ENCODE measurements at places on chromosomes 3 and 15.
A peak's percentile ranks its signal among the peaks of the same experiment; 100 is the strongest.

DNA sequence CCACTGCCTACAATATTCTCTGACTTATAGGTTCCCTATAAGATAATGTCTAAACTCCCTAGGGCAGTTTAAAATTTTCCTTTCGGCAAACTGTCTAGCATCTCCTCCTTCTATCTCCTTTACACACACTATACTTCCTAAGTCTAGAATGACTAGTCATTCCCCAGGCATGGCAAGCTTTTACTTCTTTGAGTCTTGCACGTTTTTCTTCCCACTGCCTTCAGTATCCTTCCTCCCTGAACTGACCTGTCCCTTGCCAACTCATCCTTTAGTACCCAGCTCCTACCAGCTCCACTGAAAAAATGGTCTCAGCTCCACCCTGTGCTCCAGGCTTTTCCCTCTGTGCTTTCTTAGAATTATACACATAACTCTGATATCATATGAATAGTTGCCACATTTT is 93.8 kb upstream of the KBTBD8 start:
- no peak for DNase-seq

DNA sequence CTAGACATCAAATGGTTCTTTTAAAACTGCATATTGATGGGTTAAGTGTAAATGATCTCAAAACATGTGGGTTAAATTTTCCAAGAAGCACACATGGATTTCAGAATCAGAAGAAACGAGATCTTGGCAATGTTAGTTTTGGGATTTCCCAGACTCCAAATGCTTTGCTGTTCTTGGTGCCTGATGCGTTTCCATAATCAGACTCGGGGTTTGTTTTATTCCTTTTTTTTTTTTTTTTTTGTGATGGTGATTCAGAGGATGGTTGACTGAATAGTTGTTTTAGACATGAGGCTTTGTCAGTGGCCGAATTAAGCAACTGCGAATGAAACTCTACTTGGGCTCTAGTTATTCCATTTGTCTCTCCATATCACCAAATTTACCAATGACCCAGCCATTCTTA is 52.2 kb upstream of the FAM98B start:
- no peak for DNase-seq

DNA sequence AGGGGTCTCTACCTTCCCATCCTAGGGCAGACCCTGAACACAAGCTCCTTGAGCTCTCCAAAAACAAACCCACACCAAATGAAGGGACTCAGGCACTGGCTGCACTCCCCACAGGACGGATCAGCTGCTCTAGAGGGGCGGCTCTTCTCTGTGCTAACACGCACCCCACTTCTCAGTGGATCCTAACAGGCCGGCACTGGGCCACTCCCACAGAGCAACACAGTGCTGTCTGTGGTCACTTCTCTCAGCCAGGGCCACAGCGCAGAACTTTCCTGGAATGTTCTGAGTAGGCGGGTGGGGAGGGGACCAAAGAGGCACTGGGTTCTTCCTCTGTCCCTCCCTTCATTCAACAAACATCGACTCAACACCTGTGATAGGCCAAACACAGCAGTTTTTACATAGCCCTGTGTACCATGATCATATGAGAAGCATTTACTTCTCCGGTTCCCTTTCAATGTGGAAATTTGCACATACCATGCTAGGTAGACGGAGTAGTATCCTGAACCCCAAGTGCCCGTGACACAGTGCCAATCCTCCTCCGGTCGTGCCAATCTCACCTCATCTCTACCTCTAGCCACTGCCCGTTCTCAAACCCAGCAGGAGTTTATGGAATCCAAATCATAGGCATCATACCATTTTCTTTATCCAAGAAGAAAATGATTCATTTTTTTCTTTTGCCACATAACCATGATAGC is 98.1 kb downstream of the LRIG1 start:
- no peak for DNase-seq

- DNase-seq = no peak
Measured at GRCh38 chr15:85401108-85401774, 20.8 kb downstream of the AKAP13 start.

DNA sequence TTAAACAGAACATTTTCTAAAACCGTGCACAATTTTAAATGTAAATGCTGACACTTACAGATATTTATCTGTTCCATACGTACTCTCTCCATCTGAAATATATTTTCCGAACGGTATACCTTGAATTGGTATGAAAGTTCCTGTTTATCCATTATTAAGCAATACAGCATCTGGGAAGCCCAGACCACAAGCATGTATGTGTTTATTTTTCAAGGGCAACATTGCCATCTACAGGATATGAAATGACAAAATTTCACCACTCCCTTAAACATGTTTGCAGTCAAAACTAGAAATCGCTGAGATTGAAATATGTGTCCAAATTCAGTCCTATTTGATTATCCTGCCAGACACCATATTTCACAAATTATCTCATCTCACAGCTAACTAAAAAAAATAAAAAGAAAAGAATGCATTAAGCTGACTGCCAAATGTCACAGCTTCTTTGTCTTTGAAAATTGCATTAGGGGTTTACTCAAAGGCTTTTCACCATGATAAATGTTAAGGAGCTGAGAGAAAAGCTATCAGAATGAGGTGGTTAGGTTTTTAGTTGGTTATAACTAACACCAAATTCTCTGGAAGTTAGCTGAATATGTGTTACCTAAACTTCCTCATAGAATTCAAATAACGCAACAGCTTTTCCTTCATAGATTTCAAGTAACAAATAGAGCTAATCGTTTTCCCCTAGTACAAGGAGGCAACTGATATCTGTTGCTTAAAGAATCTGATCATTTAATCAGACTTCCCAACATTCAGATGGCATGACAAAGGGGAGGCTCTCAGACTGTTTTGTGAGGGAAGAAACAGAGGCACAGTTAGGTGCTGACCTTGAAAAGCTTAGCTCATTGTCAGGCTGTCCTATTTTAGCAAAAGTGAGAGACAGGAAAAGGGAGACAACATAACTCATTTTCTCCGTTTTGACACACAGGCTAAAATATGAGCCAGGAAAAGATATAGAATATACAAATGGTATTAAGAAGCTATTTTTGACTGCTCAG is 533.1 kb downstream of the TBL1XR1 start:
- no peak for DNase-seq

DNA sequence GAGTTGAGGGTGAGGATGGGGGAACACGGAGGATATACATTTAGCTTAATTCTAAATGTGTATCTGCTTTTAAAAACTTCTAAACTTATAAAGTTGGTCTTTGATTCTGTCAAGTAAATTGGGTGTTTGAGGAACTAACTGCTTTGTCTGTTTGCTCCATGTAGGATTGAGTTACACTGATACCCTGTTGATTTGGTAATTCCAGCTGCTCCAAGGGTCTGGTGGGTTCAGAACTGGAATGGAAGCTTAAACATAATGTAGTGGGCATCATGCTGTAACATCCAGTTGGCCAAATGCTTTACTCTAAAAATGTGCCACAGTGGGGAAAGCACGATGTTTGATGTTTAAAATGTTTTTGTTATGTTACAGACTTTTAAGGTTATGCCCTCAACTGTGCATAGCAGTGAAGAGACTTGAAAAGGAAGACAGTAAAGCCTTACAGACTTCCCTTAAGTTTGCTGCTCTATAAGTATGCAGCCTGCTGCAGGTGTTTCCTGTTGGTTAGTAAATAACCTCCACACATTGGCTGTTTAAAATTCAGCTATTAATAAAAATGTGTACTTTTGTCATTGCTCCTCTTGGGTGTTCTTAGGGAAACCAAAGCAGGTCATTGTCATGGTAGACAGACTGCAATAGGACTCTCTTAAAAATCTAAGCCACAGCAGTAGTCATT is 5.9 kb upstream of the EDEM1 start:
- no peak for DNase-seq

- DNase-seq = no peak
Measured at GRCh38 chr15:100383302-100384107, 41.7 kb upstream of the ADAMTS17 start.

- no peak for DNase-seq
Measured at GRCh38 chr3:184180165-184180564, 5.5 kb downstream of the AP2M1 start.

DNA sequence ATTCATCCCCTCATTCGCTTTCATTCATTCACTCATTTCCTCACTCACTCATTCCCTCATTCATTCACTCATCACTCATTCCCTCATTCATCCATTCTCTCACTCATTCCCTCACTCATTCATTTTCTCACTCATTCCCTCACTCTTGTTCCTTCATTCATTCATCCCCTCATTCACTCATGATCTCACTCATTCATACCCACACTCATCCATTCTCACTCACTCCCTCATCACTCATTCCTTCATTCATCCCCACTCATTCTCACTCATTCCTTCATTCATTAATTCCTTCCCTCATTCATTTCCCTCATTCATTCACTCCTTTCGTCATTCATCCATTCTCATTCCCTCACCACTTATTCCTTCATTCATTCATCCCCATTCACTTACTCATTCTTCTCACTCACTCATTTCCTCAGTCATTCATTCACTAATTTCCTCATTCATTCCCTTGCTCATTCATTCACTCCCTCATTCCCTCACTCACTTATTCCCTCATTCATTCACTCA is 14.5 kb downstream of the ABTB1 start:
- DNase-seq = no peak

GRCh38 chr3:84960581-84960980 is 1.8 kb downstream of the CADM2 start:
- no peak for DNase-seq

- DNase-seq = no peak
Measured at GRCh38 chr3:127049393-127049792, 66.5 kb downstream of the PLXNA1 start.

- DNase-seq = no peak
Measured at GRCh38 chr3:11755276-11755675, 91.4 kb downstream of the TAMM41 start.

GRCh38 chr3:136512381-136512780 is 239.8 kb downstream of the STAG1 start:
- no peak for DNase-seq

- no peak for DNase-seq
Measured at GRCh38 chr3:12750658-12751071, 8.4 kb downstream of the TMEM40 start.

DNA sequence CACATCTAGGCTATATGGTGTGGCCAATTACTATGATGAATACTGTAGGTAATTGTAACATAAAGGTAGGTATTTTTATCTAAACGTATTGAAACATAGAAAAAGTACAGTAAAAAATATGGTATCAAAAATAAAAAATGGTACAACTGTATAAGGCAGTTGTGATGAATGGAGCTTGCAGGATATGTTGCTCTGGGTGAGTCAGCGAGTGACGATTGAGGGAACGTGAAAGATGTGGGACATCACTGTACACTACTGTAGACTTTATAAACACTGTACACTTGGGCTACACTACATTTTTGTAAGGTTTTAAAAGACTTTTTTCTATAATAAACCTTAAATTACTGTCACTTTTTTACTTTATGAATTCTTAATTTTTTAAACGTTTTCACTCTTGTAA is 10.3 kb downstream of the CTNNB1 start:
- DNase-seq = no peak

DNA sequence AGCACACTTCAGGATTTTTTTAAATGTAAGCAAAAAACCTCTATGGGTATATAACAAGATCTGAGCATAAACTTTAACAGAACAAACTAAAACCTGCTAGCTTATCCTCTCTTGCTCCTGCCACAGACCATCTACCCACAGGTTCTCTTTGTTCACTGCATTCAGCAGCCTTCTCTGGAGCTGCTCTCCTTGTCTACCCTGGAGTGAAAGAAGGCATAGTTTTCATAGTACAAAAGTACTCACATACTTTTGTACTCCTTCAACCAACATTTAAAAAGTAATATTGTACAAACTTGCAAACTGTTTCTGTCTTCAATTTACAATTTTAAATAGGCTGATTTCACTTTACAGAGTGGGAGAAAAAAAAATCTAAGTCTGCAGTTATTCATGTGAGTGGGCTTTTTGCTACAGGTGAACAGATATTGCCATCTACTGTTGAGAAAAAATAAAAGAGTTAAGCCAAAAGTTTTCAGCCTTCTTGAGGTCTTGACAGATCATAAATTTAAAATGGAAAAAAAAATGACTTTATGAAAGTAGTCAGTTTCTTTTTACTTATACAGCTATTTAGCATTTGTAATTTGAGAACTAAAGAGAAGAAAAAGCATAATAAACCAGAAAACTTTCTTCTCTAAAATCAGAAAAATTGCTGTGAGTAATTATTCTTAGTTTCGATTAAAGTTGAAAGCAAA is 20.4 kb downstream of the TERC start:
- no peak for DNase-seq

DNA sequence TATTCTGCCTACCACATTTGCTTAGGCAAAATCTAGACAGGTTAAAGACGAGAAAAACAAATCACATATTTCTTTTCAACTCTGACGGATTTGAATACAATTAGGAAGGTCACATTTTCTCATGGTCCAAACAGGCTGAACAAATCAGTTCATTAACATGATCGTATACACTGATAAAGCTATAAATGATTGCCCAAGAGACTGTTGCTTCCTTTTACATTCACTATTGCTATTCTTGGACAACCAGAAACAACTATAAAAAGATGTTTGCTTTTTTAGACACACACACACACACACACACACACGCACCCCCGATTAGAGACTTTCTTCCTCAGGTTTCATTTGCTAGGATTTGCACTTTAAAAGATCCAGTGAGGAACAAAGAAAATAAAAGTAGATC is 122.3 kb upstream of the BHLHE40 start:
- DNase-seq = no peak

DNA sequence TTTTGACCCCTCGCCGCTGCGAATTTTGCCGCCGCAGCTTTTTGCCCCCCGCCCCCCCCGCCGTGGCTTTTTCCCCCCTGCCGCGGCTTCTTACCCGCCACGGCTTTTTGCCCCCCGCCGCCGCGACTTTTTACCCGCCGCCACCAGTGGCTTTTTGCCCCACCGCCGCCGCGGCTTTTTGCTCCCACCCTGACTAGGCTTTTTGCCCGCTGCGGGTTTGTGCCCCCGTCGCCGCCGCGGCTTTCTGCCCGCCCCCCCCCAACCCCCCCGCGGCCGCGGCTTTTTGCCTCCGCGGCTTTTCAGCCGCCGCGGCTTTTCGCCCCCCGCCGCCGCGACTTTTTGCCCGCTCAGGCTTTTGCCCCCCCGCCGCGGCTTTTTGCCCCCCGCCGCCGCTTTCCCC is 598.1 kb downstream of the GOLGA6L6 start:
- DNase-seq = no peak

GRCh38 chr3:56753206-56753820 is 48.4 kb downstream of the ARHGEF3 start:
- peak; percentile 14 for DNase-seq

DNA sequence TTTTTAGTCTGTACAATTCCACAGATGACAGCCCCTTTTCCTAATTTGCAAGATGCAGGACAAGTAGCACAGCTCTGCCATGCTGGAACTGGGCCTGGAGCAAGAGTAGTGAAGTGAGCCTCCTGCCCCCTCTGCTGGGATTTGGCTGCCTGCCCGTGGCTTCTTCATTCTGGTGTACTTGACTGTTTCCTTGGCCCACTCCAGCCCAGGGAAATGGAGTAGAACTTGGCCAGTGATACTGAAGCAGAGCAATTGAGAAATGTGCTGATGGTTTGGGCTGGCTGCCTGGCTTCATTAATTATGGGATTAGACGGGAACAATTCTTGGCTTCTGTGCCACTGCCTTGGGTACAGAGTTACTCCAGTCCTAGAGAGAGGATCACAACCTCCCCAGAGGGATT is 2.8 kb downstream of the GPD1L start:
- no peak for DNase-seq

- no peak for DNase-seq
Measured at GRCh38 chr15:84817466-84818081, 418 bp downstream of the ALPK3 start.

Data from effector CD4-positive, alpha-beta T cell (primary cell).